RCC 7860 (cell line): ENCODE measurements at places on chromosomes 7 and 10.

DNA sequence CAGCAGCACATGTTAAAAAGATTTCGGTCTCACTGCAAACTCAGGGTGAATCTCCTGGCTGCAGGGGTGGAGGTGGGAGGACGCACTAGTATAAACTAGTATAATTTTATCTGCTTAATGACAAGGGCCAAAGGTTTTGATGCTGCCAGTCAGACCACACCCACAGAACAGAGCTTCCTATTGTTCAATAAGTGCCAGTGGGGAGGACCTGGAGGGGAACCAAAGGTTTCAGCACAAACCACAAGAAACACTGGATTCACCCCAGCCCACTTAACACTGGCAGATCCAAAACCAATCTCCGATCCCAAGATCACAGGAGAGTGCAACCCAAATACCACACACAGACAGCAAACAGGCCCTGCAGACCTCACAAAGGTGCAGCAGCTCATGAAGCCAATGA is 6.6 kb downstream of the VOPP1 start:
- no peak for DNase-seq

DNA sequence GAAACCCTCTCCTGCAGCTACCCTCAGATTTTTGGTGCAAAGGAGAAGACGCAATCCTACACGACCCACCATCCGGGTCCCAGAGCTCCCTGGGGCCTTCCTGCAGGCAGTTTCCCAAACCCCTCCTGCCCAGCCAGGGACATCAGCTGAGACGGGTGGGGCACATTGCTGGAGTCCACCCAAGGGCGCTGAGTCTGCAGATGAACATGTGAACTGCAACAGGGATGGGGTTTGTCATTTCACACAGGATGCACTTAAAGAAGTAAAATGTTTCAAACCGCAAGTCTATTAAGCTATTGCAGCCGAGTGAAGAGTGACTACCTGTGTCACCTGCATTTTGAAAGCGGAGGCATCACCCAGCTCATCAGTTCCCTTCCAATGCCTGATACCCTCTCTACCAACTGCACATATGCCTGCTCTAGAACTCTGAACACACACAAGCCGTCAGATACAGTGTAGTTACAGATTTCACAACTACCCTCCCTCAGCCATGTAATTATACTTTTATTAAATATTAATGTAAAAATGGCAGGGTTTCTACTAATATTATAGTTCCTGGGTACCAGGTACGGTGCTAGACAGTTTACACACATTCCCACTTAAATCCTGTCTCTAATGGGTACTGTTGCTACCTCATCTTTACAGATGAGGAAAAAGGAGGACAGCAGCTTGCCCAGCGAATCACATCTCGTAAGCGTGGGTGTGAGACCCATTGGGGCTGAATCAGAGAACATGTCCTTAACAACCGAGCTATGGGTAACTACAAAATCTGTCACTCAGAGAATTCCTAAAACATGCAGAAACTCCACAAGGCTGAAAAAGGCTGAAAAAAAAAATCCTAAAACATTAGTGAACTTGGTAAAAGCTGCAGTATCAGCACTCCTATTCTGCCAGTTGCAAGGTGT is 71.2 kb downstream of the GRB10 start:
- DNase-seq, result no peak

DNA sequence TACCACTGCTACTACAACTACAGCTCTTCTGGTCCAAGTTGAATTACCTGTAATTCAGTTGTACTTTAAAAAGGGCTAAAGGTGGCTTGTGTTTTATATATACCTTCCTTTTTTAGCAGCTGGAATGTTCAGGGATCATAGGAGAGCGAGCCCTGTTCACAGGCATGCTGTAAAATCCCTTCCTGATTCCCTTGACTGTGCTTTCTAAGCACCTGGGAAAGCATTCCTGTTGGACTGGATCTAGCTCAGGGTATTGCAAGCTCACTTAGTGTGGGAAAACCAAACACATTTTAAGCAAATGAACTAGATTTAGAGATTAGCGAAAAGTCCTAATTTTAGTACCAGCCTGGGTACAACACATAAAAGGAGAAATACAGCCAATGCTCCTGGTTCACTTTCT is 31.5 kb downstream of the BPGM start:
- no peak for DNase-seq

- DNase-seq, result no peak
Measured at GRCh38 chr10:11175823-11176243, 158.2 kb downstream of the CELF2 start.
